Mononuclear cell (primary cell): ENCODE measurements at places on chromosomes 7 and 10. TPM values are rescaled to one million over a fixed set of nuclear protein-coding genes. Genes with fewer than 3 reads are reported as not detected.

The C1QL3 gene
- total RNA-seq, result not detected

The FIS1 gene
- 83.9 TPM for total RNA-seq

The VIPR2 gene
- total RNA-seq, result 0.31 TPM

The IQUB gene
- total RNA-seq, result 0.52 TPM

The ST8SIA6 gene
- total RNA-seq, result 1.3 TPM

The CYP3A4 gene
- total RNA-seq, result not detected

The AKR1C8 gene
- total RNA-seq, result 0.42 TPM

The CHST15 gene
- total RNA-seq, result 23.9 TPM

The CHST3 gene
- under 0.01 TPM for total RNA-seq

The DGKB gene
- total RNA-seq, result not detected

The FAM221A gene
- total RNA-seq, result 4.4 TPM

The GNAT3 gene
- not detected for total RNA-seq

The GRM8 gene
- total RNA-seq, result not detected

The NCF1 gene
- total RNA-seq, result 23.0 TPM

The SCIN gene
- 0.21 TPM for total RNA-seq

The BUB3 gene
- total RNA-seq, result 99.9 TPM

The PPA1 gene
- 133 TPM for total RNA-seq

The VWA2 gene
- total RNA-seq, result not detected

The SCART1 gene
- 1.5 TPM for total RNA-seq

The LRRN3 gene
- total RNA-seq, result 3.8 TPM

The SLC16A9 gene
- total RNA-seq, result not detected
